Osteocyte (in vitro differentiated cells): ENCODE measurements at places on chromosomes 16 and 17. TPM values are rescaled to one million over a fixed set of nuclear protein-coding genes. Genes with fewer than 3 reads are reported as not detected.

The HBM gene
- not detected in 2 replicates for total RNA-seq

The UBFD1 gene
- total RNA-seq, result 92.1 and 100 TPM in 2 replicates

DNA sequence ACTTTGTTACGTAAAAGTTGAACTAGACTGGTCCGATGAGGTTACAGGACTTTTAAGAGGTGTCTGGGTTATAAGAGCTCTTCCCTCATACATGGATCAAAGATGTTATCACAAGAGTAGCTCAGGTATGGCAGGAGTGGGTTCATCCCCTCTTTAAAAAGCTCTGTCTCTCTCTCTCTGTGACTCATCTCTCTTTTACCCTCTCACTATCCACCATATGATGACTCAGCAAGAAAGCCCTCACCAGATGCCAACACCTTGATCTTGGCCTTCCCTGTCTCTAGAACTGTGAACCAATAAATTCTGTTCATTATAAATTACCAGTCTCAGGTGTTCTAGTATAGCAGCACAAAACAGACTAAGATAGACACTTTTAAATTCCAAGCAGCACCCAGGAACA, 1.9 kb upstream of the CLEC19A start:
- DNase-seq, result no peak

GRCh38 chr16:70576431-70577255, 53.0 kb downstream of the SF3B3 start:
- DNase-seq, result no peak

DNA sequence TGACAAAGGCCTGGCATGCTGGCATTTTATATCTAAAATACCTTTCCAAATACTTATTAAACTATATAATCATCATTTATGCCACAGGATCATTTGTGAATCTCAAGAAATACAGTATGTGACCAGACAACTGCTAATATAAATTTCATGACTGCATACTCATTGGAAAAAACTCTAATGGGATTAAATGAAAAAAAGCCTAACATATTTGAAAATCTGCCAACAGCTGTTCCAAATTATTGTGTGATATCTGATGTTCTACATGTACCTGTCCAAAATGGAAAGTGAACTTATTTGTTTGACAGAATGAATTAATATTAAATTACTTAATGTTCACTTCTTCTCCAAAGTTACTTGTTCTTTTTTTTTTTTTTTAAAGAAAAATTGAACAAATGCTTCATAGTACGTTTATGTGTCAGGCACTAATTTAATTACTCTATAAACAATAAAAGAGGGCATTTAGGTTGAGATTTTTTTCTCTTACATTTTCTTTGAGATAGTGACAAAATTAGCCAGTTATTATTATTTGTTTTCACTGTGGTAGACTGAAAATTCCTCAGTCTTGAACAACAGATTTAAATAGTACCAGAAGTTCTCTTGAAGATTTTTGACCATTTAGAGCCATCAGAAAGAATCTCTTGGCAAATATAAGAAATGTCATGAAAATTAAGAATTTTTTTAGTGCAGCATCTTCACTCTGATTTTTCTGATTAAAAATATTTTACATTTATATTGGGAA, 114.0 kb downstream of the FTO start:
- no peak for DNase-seq

The CACNG5 gene
- not detected in 2 replicates for total RNA-seq

- no peak for DNase-seq
These were observed 31.9 kb downstream of the EPN2 start for GRCh38 chr17:19269106-19269505.

The ADORA2B gene
- total RNA-seq, result 8.9 TPM in 2 replicates

The SLFN12 gene
- 24.2 and 24.4 TPM in 2 replicates for total RNA-seq

- DNase-seq, result no peak
These were observed 122.5 kb upstream of the CACNG5 start for GRCh38 chr17:66712453-66712852.

The DNASE1 gene
- total RNA-seq, result 22.5 and 23.1 TPM in 2 replicates

- DNase-seq, result no peak
These were observed 28.9 kb upstream of the SEC14L1 start for GRCh38 chr17:77111934-77112296.

- DNase-seq, result no peak
These were observed 71.0 kb downstream of the MSI2 start for GRCh38 chr17:57327176-57327970.

- DNase-seq, result no peak
These were observed 216.6 kb upstream of the IRX3 start for GRCh38 chr16:54503011-54503855.

- DNase-seq, result no peak
These were observed 27.2 kb downstream of the WWOX start for GRCh38 chr16:78126662-78127061.

DNA sequence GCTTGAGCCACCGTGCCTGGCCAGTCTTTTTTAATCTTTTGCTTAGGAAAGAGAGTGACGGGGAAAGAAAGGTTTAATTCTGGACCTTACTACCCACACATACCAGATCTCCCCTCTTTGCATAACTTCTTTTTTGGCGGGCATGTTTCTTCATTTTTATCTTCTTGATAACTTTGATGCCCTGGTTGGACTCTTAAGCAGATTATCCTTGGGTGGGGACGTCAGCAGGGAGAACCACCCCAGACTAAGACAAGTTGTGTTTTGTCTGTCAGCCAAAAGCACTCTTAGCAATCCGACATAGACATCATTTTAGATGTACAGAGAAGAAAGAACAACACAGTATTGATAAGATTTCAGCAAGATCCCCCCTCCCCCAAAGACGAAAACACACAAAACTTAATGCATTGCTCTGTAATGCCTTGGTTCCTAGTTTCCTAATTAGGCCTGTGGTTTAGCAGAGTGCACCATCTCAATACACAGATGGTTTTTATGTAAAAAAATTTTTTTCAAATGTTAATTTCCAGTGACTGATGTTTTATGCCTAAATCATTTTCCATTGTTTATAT, 99.9 kb downstream of the MSI2 start:
- DNase-seq, result no peak

- no peak for DNase-seq
These were observed 655 bp downstream of the HIRIP3 start for GRCh38 chr16:29994600-29995323.

GRCh38 chr16:13883881-13884280, 36.1 kb upstream of the ERCC4 start:
- no peak for DNase-seq

- DNase-seq, result no peak
These were observed 575.7 kb upstream of the CDH11 start for GRCh38 chr16:65697521-65697920.

DNA sequence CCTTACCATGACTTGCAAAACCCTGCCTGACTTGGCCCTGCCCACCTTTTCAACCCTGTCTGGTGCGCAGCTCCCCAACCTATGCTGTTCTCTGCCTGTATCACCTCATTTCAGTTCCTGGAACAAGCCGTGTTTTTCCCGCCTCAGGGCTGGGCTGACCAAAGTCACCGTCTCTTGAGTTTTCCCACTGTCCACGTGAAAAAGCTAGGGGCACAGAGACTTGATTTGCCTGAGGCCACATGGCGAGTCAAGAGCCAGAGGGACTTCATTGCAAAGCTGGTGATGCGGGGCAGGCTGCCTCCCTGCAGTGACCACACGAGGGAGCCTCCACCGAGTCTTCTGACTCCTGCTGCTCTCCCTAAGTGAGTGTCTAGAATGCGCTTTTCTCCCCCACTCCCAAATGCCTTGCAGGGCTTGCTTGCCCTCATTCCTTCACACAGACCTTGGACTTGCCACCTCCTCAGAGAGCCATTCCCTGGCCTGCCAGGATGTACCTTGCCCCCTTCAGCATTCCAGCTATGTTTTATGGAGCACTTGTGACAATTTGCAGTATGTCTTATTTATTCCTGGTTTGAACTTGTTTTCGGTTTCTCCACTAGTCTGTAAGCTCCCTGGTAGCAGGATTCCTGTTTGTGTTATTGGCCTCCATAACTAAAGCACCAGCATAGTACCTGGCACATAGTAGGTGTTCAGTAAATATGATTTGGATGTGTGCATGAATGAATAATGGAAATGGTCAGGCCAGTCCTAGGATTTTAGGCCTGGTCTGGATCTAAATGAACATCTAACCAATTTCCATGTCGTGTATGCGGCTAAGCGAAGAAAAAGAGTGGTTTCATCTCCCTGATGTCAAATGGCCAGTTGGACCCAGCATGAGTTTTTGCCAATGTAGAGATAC, 252.3 kb downstream of the SNX29 start:
- DNase-seq, result no peak

DNA sequence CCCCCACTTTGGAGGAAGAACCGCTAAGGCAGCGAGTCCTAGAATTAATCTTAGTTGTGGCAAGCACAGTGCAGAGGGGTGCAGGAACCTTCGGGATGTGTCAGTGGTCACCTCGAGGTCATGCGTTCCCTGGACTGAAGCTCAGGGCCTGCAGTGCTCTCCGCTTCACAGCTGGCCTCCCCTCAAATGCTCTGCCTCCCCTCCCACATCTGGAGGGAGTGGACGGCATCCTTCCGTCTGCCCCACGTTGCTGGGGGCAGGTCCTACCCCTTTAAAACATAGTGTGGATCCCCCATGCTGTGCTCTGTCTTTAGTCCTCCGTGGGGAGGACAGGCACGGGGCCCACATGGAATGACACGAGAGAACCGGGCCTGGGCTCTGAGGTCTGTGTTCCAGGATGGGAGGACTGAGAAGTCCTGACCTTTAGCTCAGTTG, 99.5 kb upstream of the CDC42EP4 start:
- no peak for DNase-seq

DNA sequence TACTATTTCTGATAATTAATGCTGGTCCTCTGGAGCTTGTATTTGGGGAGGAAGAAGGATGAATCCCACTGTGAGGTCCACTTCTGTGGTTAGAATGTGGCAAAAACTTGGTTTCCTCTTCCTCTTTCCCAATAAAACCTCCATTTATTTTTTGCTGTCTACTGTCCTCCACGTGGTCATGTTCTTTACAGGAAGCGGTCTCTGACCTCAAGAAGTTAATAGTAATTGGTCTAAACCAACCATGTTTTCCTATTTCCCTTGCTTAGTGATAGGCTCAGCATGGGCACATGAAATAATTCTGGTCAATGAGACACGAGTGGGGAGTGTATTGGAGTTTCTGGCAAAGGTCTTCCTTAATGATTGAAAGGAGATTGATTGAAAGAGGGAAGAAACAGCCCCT, 33.9 kb downstream of the CHP2 start:
- no peak for DNase-seq

- no peak for DNase-seq
These were observed 419.1 kb upstream of the RBFOX1 start for GRCh38 chr16:6913566-6913965.

GRCh38 chr17:14760719-14761411, 460.0 kb downstream of the HS3ST3B1 start:
- DNase-seq, result no peak

- DNase-seq, result no peak
These were observed 45.8 kb downstream of the VPS35L start for GRCh38 chr16:19601083-19601976.

The CENPX gene
- total RNA-seq, result 29.4 and 31.7 TPM in 2 replicates

The SGCA gene
- 12.0 and 13.0 TPM in 2 replicates for total RNA-seq

- no peak for DNase-seq
These were observed 89.1 kb upstream of the GNAO1 start for GRCh38 chr16:56102183-56102686.

DNA sequence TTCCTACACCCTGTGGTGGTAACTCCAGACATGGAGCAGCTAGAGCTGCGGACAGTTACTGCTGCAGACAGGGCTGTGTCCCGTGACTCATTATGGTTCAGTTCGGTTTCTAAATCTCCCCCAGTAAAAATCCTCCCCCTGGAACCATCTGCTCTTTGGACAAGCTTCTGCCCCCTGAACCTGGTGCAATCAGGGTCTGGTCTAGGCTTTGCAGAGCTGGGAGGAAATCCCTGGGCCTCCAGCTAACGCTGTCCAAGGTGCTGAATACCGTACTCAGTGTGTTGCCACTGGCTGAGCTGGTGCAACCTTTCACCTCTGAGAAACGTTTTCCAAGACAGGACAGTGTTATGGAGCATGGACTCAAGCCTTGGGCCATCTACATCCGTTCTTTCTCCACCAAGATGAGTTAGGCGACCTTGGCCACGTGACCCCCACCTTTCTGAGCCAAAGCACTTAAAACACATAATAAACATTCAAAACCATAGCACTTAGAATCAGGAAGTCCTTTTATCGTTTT, 142.0 kb downstream of the CPPED1 start:
- no peak for DNase-seq

The TP53TG3 gene
- total RNA-seq, result not detected in 2 replicates

DNA sequence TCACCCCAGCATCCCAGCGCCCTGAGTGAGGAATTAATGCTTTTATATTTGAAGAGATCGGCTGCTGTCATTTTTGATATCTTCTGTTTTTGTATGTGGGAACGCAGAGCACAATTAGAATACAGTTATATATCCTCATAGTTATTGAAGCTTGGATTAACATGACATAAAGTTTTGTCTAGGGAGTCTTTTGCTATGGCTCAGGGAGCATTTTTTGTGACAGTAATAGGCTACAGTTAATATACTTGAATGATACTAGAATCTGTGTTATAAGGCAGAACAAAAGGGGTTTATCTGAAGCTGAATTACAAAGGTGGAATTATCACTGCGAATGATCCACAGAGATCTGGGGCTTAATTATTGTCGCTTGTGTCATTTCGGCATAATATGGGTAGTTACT, 239.4 kb downstream of the MSI2 start:
- no peak for DNase-seq

The SLC13A2 gene
- total RNA-seq, result not detected in 2 replicates

DNA sequence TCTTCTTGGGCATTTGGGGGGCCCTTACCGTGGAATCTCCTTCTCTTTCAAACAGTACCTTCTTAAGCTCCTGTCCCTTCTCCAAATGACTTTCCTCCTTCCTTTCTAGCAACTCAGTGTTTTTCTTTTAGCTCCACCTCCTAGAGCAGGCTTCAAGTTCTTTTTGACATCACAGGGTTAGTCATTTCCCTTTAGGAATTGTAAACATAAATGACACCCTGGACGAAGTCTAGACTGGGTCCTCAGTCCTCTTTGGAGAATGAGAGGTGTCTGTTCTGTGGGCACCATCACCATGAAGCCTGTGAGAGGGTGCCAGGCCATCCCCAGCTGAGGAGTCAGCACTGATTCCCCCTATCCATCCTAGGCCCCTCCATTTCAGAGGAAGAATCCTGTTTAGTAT, 94.7 kb downstream of the SALL1 start:
- no peak for DNase-seq

The TBC1D10B gene
- total RNA-seq, result 47.0 and 49.0 TPM in 2 replicates

The PITPNM3 gene
- 0.78 and 0.94 TPM in 2 replicates for total RNA-seq

The CA7 gene
- total RNA-seq, result not detected in 2 replicates

The RANGRF gene
- 29.3 and 29.8 TPM in 2 replicates for total RNA-seq

DNA sequence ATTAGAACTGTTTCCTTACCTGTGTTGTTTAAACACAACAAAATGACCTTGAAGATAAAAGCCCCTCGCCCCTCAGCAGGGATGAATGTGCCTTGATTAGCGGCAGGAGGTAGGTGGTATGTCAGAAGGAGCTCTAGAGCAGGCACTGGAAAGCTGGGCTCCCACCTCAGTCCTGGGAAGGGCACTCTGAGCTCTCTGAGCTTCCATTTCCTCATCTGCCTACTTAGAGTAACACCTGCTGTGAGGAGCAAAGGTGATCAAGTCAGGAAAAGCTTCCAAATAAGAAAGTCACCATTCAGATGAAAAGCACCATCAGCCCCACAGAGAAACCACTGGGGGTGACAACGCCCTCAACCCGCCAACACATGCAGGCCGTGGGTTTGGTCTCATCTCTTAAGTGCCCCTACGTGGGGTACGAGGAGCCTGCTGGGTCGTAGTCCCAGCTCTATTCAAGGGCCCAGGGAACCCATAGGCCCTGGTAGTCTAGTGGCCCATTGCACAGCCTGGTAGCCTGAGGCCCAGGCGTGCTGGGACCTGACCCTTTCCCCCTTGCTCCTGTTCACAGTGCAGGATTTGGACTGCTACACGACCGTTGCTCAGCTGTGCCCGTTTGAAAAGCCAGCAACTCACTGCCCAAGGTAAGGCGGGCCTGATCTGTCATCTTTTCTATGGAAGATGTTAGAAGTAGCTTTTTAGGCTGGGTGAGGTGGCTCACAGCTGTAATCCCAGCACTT, 57.3 kb downstream of the CRISPLD2 start:
- DNase-seq, result no peak
